ENCODE measurements at places on chromosomes 16 and 17.
A peak's percentile ranks its signal among the peaks of the same experiment; 100 is the strongest.

DNA sequence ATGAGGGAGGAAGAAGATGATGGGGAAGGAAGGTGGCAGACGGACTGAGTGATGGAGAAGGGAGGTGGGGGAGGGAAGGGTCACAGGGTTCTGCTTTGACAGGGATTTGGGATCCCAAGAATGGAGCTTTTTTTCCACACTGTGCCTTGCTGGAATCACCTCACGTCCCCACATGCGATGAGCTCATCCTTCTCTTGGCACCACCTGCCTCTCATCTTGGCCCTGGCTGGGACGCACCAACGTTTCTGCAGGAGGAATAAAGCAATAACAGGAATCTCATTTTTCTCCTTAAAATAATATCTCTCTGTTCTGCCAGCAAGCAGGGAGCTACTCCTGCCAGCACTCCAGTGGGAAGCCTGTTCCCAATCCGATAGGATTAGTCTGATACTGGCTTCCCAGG is 47.8 kb downstream of the MEOX1 start:
- no peak for DNase-seq

DNA sequence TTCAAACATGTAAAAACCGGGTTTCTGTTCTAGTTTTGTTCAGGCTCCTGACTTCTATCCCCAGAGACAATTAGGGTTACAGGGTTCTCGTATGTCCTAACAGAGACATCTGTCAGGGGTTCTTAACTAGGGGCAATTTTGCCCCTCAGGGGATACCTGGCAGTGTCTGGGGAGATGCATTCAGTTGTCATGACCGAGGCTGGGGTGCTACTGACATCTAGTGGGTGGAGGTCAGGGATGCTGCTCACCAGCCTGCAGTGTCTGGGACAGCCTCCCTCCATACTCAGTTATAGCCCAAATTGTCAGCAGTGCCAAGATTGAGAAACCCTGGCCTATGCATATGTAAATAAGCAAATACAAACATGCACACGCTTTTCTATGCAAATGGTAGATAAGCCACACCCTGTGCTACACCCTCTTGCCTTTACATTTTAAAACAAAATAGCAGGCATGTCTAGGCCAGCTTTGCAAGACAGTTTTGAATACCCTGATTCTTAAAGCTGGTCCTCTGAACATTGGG is 37.4 kb downstream of the CLEC16A start:
- no peak for DNase-seq

DNA sequence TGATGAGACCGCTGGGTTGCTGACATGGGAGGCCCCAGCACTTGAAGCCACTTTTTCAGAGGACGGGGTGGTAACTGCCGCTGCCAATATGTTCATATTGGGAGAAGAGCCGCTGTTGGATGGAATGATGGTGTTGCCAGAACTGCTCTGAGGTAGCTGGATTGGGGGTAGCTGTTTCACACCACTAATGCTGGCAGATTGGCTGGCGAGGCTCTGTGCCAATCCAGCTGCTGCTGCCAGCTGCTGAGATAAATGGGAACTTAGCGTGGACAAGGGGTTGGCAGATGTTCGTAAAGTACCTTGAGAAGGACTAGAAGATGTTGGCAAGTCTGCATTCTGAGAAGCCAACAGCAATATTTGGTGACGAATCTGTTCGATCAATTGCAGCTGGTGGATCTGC is 10.0 kb downstream of the SALL1 start:
- no peak for DNase-seq

DNA sequence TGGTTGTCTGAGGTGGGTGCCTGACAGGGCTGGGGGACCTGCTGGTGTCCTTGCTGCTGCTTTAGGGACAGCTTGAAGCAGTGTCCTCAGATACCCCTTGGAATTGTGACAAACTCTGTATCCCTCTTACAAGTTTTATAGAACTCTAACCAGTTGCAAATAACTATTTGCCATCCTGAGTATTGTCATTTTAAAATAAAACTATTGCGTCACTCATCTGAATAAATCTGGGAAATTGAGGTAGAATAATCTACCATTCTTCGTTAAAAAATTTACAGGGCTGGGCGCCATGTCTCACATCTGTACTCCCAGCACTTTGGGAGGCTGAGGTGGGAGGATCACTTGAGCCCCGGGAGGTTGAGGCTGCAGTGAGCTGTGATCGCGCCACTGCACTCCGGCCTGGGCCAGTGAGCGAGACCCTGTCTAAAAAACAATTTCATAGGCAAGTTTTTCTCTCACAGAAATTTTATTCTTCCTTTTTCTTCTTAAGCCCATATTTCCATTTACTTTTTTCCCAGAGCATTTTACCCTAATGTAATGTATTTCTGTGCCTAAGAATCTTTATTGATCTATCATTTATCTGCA is 14.2 kb downstream of the ZNF750 start:
- DNase-seq = no peak

DNA sequence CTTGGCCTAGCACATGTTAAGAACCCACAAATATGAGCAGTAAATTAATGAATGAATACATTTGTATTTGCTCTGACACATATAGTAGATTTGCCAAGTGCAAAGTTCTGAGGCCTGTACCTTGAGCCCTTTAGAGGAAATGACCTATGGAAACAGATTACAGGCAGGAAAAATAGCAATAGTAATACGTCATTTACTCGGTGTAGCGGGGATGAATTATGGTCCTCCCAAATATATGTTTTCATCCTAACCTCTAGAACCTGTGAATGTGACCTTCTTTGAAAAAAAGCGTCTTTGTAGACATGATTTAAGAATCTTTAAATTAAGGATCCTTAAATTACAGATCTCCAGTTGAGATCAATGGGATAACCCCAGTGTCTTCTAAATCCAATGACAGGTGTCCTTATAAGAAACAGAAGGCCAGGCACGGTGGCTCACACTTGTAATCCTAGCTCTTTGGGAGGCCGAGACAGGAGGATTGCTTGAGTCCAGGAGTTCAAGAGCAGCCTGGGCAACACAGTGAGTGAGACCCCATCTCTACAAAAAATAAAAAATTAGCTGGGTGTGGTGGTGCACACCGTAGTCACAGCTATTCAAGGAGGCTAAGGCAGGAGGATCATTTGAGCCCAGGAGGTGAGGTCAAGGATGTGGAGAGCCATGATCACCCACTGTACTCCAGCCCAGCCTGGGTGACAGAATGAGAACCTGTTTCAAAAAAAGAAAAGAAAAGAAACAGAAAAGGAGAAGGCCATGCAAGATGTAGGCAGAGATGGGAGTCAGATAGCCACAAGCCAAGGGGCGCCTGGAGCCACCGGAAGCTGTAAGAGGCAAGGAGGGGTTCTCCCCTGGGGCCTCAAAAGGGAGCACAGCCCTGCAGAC is 5.1 kb upstream of the ITPRIPL2 start:
- DNase-seq = no peak

DNA sequence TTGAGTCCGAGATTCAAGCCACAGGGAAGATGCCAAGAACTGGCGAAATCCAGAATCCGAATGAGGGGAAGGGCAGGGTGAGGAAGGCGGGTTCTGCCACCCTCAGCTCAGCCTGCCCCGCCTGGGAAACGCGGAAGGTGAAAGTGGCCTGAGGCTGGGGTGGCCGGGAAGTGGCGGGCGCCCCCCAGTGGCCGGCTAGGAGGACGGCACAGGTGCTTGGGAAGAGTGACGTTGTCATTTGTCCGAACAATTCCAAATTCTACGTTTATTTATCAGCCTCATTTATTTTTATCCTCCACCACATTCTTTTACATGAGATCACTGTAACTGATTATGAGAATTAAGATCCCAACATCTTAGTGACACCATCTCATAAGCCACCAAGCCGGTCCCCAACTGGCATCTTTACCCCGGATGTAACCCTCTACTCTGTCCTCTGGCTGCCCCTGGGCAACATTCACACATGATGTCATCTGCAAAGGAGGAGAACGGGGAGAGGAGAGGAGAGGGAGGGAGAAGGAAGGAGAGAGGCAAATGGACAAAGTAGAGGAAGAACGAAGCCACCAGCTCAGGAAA is 21.3 kb downstream of the SRCIN1 start:
- peak; percentile 43 for DNase-seq

DNA sequence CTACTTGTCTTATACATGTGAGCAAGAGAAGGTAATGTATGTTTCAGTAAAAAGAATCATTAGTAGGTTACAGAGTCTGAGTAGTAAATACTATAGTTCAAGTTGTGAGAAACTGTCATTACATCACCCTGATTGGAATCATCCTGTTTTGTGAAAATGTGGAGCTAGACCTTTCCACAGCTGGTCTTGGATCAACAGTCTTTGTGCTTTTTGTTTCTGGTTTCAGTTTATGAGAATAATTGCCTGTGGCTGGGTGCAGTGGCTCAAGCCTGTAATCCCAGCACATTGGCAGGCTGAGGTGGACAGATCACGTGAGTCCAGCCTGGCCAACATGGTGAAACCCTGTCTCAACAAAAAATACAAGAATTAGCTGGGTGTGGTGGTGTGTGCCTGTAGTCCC is 19.7 kb upstream of the SHISA9 start:
- DNase-seq = no peak

DNA sequence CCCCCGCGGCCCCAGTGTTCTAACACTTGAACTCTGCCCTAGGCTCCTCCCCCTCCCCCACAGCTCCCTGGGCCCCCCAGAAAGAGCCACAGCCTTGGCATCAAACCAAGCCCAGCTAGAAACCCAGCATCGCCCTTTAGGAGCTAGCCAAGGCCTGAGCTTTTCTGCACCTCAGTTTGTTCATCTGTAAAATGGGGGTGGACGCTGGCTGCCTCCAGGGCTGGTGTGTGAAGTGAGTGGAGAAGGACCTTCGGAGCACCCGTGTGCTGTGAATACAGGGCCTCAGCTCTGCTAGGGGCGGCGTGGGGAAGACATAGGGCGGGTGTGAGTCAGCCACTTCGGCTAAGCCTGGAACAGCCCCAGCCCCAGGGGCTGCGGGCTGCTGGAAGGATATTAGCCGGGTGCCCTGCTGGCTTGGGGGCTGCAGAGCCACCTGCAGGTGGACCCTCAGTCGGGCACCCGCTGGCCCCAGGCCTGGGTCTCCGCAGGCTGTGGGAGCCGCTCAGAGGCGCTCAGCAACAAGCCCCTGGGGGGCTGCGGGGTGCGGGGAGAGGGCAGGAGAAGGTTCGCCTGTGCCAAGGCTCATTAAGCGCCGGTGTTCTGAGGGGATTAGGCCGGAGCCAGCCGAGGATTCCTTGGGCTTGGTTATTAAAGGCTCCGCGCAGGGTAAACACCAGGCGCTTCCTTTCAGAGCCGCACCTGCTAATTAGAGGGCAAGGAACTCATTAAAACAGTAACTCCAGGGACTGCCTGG is 217.0 kb upstream of the CIBAR2 start:
- no peak for DNase-seq

- DNase-seq = no peak
Measured at GRCh38 chr17:65545705-65546523, 15.5 kb downstream of the AXIN2 start.
